ENCODE measurements at places on chromosomes 6 and 20. TPM values are rescaled to one million over a fixed set of nuclear protein-coding genes. Genes with fewer than 3 reads are reported as not detected.

MICB gene
- 14.5 TPM for total RNA-seq

ZSCAN23 gene
- 2.0 TPM for total RNA-seq

GSTA4 gene
- 25.3 TPM for total RNA-seq

SLC17A2 gene
- not detected for total RNA-seq

TPBG gene
- 19.0 TPM for total RNA-seq

KLC4 gene
- 22.2 TPM for total RNA-seq

PPT2 gene
- 18.0 TPM for total RNA-seq

GRCh38 chr6:52634211-52634610, 36.7 kb upstream of the TMEM14A start:
- DNase-seq: no peak

- DNase-seq: no peak
Observed at GRCh38 chr20:3135507-3136070, 24.1 kb downstream of the FASTKD5 start.

GRCh38 chr6:159093609-159094443, 49.0 kb upstream of the TAGAP start:
- DNase-seq: no peak

DNA sequence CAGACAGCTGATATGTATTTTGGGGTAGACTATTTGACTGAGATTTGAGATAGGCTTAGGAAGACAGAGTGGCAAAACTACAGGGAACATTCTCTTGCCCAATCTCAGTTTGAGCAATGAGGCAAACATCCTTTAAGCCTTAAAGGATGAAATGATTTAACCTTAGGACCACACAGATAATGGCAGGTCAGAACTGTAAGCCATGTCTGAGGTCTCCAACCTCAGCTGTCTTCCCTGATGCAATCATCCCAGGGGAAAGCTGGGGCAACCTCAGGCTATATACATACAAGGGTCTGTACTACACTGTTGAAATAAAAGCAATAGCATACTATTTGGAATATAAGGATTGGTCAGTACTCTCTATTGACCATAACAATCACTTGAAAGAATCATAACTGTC, 83.8 kb upstream of the NUP153 start:
- no peak for DNase-seq

DNA sequence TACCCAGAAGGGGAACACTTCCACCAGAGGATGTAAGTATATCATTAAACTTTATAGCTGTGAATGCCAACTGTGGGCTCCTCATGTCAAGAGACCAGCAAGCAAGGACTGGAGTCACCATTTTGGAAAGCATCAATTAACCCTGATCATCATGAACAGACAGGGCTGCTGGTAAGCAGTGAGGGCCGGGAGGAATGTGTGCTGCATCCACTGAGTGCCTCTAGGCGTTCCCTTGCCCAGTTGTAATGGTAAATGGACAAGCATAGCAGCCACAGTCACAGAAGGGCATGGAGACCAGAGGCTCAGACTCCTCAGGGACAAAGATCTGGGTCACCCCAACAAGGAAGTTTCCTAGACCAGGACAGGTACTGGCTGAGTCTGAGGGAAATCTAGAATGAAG, 23.6 kb downstream of the LINC00237 start:
- no peak for DNase-seq

GRCh38 chr6:20608356-20608755, 74.1 kb downstream of the CDKAL1 start:
- no peak for DNase-seq

DNA sequence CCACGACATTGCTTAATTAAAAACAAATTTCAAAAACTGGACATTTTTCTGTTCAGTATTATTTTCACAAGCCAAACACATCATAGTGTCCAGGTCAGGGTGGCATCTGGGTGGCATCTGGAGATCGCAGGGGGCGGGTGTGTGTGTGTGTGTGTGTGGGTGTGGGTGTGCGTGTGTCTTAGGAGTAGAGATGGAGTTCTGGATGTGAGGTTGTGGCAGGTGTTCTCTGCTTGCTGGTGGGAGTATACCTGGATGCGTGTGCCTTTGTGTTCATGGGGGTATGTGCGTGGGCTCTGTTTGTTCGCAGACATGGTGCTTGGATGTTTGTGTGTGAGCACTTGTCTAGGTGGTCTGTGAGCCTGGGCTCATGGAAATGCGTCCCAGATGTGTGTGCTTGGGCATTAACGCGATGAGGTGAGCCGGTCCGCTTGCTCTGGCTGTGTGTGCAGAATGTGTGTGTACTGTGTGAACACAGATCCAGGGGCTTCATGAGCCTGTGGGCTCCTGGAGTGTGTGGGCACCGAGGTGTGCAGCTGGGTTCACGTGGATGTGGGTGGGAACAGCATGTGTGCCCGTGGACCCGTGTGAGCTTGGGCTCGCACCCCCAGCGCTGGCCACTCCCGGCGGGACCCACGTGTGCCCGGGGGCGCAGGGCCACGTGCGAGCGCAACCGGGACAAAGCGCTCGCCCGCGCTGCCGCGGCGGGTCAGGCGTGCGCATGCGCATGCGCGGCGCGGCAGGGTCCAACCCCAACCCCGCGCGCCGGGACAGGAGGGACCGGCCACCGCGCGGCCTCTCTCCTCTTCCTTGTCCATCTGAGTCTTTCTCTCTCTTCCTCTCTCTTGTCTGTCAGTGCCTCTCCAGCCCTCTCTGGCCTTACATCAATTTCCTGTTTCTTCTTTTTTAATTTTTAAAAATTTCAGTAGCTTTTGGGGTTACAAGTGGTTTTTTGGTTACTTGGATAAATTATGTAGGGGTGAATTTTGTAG, 60.4 kb downstream of the SRC start:
- no peak for DNase-seq

DNA sequence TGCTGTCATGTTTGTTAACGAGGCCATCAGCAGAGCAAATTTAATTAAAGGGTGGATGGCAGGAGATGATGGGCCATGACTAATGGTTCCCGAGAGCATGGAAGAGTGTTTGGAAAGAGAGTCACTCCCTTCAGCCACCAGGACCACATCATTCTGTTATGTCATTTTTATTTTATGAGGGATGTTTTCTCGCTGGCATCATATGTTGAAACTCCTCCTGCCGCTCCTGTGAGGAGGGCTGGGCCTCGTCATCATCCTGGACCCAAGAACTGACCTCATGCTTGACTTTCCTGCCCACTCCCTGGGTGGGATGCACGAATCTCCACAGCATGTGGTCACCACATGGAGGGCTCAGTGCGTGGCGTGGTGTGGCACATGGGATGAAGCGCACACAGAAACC, 86.4 kb upstream of the FRMD1 start:
- no peak for DNase-seq

DNA sequence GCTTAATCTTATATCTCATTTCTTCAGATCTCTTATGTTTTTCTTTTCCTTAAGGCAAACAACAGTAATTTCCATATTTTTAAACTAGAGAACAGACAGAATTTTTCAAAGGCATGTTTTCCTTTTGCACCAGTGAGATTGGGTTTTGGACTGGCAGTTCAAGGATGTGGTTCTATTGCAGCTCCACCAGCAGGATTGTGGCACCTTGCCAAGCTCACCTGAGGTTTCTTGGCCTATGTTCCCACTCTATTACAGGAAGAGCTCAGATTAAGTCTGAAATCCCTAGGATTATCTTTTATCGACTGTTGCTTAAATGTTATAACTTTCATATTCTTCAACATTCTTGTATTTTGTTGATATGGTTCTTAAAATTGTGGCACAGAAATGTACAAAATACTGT, 218.9 kb downstream of the PLCB4 start:
- no peak for DNase-seq

DNA sequence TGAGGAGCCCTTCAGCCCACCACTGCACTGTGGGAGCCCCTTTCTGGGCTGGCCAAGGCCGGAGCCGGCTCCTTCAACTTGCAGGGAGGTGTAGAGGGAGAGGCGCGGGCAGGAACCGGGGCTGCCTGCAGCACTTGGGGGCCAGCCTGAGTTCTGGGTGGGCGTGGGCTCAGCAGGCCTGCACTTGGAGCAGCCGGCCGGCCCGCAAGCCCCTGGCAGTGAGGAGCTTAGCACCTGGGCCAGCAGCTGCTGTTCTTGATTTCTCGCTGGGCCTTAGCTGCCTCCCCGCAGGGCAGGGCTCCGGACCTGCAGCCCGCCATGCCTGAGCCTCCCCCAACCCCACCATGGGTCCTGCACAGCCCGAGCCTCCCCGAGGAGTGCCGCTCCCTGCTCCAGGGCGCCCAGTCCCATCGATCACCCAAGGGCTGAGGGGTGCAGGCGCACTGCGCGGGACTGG, 101.7 kb upstream of the ADGRB3 start:
- DNase-seq: no peak

GRCh38 chr20:1943275-1944002, 48.2 kb downstream of the SIRPA start:
- DNase-seq: no peak

GRCh38 chr20:32648761-32649650, 24.7 kb downstream of the C20orf203 start:
- DNase-seq: no peak

DNA sequence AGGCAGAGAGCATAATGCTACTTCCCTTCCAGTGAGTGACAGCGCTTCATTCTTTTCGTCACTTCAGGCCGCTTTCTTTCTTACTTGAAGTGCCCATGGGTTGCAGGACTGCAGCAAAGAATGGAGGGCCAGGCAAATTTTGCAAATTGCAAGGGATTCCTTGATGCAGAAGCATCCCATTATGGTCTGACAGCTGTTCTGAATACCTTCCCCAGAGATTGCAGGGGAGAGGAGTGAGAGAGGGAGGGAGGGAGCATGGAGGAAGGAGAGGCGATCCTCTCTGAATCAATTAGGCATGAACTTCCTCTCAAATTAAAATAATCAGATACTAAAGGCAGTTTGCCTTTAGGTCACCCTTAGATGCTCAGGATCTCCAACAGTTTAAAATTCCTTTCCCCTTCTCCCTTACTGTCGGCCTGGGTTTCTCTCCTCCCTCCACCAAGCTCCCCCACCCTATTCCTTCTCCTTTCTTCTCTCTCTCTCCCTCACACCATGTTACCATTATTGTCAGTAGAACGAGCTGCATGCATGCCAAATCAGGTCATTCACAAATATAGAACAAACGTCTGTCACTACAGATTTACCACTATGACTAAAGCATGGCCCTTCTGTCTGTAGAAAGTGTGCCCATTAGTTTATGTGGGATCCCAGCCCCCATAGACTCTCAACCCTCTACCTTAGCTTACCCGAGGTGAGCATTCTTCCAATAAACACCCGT, 289.2 kb downstream of the CD83 start:
- DNase-seq: no peak

DNA sequence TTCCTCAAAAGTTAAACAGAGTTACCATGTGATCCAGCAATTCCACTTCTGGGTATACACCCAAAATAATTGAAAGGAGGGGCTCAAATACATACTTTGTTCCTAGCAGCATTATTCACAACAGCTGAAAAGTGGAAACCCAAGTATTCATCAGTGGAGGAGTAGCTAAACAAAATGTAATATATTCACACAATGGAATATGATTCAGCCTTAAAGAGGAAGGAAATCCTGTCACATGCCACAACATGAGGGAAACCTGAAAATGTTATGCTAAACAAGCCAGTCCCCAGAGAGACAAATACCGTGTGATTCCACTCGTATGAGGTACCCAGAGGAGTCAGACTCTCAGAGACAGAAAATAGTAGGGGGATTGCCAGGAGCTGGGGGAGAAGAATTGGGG, 44.5 kb downstream of the PXDC1 start:
- peak; percentile 57 for DNase-seq

DNA sequence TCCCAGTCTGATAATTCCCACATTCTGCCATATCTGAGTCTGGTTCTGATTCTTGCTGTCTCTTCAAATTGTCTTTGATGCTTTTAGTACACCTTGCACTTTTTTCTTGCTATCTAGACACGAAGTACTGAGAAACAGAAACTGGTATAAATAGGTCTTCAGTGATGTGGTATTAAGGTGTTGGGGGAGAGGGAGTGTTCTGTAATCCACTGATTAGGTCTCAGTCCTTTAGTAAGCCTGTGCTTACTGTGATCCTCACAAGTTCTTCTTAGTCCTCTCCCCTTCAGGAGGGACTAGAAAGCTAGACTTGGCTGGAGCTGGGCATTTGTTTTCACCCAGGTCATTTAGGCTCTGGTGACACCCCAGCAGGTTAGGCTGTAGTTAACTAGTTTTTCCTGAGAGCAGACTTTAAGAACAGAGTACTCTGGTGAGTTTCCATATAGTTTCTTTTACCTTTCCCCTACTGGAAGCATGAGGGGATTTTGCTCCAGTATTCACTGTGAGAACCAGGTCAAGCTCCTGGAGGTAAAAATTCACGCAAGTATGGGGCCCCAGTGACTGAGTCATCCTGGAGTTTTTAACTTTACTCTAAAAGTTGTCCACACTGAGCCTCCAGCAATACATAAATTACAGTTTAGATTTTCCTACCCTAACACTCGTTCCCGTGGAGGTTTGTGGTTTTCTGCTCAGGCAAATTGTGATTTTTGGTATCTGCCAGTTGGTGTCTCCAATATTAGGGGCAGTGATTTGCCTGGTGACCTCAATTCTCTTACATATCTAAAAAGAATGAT, 154.6 kb downstream of the CDKAL1 start:
- no peak for DNase-seq

DNA sequence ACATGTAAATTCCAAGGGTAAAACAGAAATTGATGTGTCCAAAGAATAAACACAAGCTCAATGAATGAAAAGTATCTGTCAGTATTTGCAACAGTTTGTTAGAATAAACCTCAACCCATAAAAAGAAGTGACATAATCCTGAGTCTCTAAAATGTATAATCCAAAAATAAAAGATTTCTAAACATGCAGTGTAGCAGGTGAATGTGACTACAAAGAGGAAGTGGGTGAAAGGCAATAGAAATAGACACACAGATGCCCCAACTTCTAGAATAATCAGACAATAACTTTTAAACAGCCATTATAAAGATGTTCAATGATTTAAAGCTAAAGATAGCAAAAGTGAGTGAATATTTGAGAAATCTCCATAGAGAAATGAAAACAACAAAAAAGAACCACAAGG, 1009.2 kb upstream of the GJE1 start:
- DNase-seq: no peak

DNA sequence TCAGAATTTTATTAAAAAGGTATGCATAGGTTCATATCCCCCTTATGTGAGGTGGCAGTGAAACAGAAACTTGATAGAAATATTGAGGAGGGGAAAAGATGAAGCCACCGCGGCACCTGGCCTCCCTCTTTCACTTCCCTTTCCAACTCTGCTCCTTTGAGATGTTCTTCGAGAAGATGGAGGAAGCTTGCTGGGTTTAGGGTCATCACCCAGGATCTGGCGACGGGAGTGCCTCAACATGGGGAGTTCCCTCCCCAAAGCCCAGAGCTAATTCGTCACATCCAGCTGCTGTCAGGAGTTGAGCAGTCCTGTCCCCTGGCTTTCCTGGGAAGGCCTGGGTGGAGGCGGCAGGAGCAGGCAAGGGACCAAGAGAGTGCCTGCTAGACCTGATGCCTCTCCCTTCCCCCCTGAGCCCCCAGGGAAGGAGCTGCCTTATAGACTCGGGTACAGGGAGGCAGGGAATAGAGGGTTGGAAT, 29.1 kb downstream of the RREB1 start:
- no peak for DNase-seq
